ENCODE measurements at places on chromosomes 12 and 14. TPM values are rescaled to one million over a fixed set of nuclear protein-coding genes. Genes with fewer than 3 reads are reported as not detected.

CMA1 gene
- 0.42 TPM for polyA plus RNA-seq

CCNT1 gene
- polyA plus RNA-seq: 40.2 TPM

DNA sequence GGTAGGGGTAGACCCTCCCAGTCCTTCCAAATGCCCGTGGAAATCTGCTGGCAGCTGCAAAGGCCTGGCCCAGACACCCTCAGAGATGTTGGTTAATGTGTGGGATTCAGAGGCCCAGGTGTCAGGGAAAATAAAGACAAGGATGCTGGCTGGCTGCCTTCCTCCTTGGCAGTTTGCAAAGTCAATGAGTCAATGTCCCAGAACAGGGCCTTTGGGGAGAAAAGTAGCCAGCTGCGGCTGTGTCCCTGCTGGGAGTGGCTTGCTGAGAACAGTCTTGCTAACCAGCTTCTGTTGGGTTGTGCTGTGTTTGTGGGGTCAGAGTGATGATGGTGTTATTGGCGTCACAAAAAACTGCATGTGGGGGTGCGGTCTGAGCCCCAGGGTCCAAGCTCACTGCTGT, 29.2 kb downstream of the GLRX5 start:
- DNase-seq: no peak

- no peak for DNase-seq
These were observed 107.3 kb downstream of the SLC38A4 start for GRCh38 chr12:46718495-46718894.

TRMT61A gene
- polyA plus RNA-seq: 5.6 TPM

DNA sequence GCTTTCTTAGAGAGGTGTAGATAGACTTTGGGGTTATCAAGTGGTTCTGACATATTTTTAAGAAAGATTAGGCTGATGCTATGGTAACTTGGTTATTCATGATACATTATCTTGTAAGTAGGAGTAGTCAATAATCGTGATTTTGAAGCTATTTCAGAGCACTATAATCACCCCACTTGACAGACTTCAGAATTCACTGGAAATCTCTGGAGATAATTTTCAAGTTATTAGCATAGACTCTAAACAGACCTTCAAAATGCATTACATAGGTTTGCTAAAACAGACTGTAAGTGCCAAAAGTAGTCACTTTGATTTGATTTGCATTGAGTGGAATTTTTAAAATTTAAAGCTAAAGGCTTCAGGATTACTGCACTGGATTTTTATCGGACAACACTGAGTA, 74.3 kb downstream of the ERGIC2 start:
- DNase-seq: no peak

PIANP gene
- polyA plus RNA-seq: 12.1 TPM

ADAM21 gene
- 0.93 TPM for polyA plus RNA-seq

SERPINA12 gene
- polyA plus RNA-seq: 0.91 TPM

ANG gene
- 3.3 TPM for polyA plus RNA-seq

GRCh38 chr12:127150028-127150427, 1116.9 kb upstream of the TMEM132C start:
- no peak for DNase-seq

GRCh38 chr12:26212396-26212795, 17.0 kb downstream of the SSPN start:
- no peak for DNase-seq

- DNase-seq: no peak
These were observed 137.5 kb downstream of the FSCB start for GRCh38 chr14:44369401-44370123.

DNA sequence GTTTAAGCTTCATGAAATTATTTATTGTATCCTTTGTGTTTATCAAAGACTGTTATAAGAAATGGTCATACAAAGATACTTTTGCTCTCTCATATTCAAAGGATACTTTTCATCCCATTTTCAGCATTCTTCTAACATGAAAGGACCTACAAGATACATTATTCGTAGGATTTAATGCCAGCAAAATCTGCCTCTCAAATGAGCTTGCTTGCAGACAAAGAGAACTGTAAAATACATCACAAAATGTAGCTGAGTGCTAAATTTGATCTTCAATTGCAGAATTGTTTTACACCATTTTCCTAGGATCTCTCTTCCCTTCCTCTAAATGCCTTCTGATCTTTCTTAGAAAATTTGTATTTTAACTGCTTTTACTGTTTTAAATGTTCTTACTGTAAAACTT, 333.0 kb upstream of the NAV3 start:
- no peak for DNase-seq

GRCh38 chr12:98403936-98404335, 111.5 kb upstream of the TMPO start:
- no peak for DNase-seq

- no peak for DNase-seq
These were observed 40.9 kb upstream of the NOS1 start for GRCh38 chr12:117402363-117402762.

DNA sequence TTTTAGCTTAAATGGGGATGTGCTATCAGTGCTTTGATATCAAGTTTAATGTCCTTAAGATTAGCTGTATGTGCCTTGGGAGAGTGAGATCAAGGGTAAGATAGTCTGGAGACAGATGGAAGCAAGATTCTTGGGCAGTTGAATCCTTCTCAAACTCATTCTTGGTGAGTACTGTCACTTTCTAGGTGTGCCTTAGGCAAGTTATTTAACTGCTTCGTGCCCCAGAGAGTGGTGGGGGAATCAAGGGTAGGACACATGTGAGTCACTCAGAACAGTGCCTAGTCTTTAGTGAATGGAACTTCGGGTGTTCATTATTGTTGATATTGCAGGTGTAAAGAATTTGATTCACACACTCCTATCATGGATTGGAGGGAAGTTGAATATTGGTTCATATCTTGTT, 803.7 kb downstream of the DIO2 start:
- DNase-seq: no peak

DNA sequence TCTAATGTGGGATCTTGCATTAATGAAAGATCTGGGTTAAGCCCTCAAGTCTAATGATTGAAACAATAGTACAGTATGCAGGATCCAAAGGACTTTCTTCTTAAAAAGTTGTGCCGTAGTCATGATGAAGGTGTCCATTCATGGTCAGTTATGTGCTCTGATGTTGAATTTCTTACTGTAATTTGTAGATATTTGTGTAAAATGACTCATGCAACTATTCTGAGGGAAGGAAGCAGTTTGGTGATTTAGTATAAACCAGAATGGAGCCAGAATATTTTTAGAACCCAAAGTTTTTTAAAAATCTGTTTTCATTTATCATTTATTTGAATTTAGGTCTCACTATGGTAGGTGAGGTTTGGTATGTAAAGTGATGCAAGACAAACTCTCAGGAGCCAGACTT, 151.2 kb downstream of the AKAP6 start:
- DNase-seq: no peak

GRCh38 chr14:72685456-72685855, 208.4 kb downstream of the DPF3 start:
- no peak for DNase-seq

DNA sequence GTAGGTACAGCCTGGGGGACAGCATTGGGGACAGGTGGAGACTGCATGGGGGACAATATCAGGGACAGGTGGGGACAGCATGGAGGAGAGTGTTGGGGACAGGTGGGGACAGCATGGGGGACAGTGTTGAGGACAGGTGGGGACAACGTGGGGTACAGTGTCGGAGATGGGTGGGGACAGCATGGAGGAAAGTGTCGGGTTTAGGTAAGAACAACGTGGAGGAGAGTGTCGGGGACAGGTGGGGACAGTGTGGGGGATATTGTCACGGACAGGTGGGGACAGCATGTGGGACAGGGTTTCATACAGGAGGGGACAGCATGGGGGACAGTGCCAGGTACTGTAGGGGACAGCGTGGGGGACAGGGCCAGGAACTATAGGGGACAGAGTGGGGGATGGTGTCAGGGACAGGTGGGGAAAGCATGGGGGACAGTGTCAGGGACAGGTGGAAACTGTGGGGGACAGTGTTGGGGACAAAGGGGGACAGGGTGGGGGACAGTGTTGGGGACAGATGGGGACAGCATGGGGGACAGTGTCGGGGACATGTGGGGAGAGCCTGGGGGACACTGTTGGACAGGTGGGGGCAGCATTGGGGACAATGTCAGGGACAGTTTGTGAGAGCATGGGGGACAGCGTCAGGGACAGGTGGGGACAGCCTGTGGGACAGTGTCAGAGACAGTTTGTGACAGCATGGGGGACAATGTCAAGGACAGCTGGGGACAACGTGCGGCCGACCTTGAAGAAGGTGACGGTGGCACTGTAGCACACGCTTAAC, 213.1 kb downstream of the TMEM121 start:
- DNase-seq: no peak

PEBP1 gene
- polyA plus RNA-seq: 263 TPM

DNA sequence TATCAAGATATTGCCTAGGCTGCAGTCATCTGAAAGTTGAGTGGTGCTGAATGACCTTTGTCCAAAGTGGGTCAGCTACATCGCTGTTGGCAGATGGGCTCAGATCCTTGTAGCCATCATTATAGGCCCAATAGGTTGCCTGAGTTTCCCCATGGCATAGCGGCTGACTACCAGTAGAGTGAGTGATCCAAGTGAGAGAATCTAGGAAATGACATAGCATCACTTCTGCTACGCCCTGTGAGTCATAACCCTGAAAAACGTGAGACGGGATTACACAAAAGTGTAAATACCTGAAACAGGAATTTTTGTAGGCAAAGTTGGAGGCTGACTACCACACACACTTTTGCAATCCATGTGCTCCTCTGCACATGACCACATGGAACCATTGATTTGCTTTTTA, 273.3 kb downstream of the RPL10L start:
- DNase-seq: no peak

CLEC4E gene
- polyA plus RNA-seq: 1.8 TPM

GRCh38 chr12:76666290-76666835, 97.6 kb upstream of the ZDHHC17 start:
- DNase-seq: no peak

DNA sequence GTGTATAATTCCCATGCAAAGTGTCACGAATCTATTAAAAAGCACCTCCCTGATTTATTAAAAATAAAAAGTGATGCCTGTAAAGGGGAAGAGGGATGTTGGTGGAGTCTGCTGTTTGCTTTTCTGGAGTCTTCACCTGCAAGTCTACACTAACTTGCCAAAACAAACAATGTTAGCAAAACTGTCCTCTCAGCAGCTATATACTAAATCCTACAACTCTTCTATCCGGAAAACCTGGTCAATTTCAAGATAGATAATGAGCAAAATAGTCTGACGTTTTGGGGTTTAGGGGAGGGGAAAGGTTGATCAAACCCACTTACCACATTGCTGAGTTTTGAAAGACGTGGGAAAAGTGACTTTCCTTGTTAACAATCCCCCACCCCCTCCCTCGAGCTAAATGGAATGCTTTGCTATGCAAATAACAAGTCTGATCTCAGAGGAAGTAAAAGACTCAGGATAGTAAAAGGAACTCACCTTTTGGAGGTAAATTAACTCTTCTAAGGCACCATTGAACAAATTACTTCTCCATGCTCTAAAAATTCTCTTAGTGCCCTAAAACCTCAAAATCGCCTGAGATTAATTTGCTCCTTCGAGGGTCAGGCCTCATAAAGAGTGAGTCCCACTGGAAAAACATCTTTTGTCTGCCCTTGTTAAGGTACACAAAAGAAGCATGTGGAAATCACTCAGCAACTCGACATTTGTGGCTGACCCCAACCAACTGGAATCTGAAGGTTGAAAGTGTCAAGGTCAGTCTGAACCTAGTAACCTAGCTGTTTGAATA, 13.5 kb downstream of the BMP4 start:
- no peak for DNase-seq

- no peak for DNase-seq
These were observed 51.2 kb downstream of the OSBPL8 start for GRCh38 chr12:76508128-76508980.

DNA sequence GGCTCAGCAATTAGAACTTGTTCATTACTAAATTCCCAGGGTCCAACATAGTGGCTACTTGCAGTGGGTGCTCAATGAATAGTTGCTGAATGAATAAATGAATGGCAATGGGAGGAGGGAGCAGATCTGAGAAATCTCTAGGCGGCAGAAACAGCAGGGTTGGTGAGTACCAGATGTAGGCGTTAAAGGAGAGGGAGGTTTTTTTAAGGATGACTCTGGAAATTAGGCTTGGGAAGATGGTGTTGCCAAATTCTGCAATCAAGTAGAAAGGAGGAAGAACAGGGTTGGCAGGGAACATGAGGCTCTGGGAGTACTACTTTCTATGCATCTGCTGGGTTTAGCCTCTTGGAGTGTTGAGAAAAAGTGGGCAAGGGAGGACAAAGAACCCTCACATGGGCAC, 207.1 kb downstream of the APAF1 start:
- no peak for DNase-seq

DNA sequence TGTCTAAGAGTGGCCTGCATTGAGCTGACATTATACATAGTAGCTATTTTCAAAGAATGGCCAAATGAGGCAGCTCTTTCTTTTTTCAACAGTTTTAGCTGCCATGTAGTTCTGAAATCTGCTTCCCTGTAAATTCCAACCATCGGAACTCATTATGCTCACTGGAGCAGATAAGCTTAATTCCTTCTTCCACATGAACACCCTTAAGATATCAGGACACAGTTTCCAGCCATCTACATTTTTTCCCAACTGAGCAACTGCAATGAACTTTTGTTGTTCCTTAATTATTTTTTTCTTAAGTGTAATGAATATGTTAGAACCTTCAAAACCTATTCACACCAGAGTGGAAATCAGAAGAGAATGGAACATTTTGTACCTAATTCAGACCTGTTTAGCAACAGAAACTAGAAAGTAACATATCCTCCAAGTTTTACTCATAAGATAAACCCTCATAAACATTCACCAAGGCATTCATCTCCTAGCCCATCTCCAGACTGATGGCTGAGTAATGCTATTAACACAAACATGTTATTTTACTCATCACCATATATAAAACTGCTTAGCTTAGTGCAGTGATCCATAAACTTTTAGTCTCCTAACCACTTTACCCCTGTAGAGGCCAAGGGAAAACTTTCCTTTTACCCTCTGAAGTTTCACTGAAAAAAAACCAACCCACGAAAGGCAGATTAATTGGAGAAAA, 296.1 kb upstream of the SYT1 start:
- DNase-seq: peak; percentile 14

GRCh38 chr12:28177461-28177860, 12.8 kb upstream of the CCDC91 start:
- no peak for DNase-seq

HELB gene
- 5.0 TPM for polyA plus RNA-seq

GRCh38 chr14:53408175-53408879, 255.2 kb upstream of the DDHD1 start:
- DNase-seq: no peak

- peak; percentile 50 for DNase-seq
These were observed 441 bp downstream of the PDE3A start for GRCh38 chr12:20368651-20369304.

DNA sequence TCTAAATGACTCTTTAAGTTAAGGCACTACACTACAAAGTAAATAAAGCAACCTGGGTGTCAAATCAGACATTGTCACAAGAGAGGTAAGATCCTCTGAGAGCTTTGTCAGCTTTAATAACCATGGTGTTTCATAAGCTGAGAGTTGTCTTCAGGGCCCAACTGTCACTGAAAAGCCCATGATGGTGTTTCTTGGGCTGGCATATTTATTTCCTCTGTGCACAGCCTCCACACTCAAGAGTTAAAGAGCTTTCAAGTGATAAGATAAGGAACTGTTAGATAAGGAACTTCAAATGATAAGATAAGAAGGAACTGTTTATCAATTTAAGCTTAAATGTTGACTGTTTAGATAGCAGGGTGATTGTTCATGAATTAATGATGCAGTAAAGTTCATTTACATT, 495.4 kb downstream of the TMEM117 start:
- no peak for DNase-seq
